Muscle of leg (tissue), 16 donors: ENCODE measurements at places on chromosomes 4 and X. TPM values are rescaled to one million over a fixed set of nuclear protein-coding genes. Genes with fewer than 3 reads are reported as not detected.
A peak's percentile ranks its signal among the peaks of the same experiment; 100 is the strongest.

DNA sequence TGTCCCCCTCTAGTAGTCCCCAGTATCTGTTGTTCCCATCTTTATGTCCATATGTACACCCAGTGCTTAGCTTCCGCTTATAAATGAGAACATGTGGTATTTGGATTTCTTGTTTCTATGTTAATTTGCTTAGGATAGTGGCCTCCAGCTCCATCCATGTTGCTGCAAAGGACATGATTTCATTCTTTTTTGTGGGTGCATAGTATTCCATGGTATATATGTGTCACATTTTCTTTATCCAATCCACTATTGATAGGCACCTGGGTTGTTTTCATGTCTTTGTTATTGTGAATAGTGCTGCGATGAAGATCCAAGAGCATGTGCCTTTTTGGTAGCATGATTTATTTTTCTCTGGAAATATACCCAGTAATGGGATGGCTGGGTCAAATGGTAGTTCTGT lies 6.3 kb downstream of the RAP1GDS1 start:
- no peak for DNase-seq

- peak; percentile 76 for DNase-seq
Observed at GRCh38 chr4:15855804-15856475, 77.8 kb downstream of the CD38 start.

- DNase-seq: no peak
Observed at GRCh38 chrX:46235778-46236177, 309.4 kb downstream of the ZNF674 start.

- peak; percentile 84 for DNase-seq
Observed at GRCh38 chr4:148312956-148313490, 129.2 kb downstream of the NR3C2 start.

DNA sequence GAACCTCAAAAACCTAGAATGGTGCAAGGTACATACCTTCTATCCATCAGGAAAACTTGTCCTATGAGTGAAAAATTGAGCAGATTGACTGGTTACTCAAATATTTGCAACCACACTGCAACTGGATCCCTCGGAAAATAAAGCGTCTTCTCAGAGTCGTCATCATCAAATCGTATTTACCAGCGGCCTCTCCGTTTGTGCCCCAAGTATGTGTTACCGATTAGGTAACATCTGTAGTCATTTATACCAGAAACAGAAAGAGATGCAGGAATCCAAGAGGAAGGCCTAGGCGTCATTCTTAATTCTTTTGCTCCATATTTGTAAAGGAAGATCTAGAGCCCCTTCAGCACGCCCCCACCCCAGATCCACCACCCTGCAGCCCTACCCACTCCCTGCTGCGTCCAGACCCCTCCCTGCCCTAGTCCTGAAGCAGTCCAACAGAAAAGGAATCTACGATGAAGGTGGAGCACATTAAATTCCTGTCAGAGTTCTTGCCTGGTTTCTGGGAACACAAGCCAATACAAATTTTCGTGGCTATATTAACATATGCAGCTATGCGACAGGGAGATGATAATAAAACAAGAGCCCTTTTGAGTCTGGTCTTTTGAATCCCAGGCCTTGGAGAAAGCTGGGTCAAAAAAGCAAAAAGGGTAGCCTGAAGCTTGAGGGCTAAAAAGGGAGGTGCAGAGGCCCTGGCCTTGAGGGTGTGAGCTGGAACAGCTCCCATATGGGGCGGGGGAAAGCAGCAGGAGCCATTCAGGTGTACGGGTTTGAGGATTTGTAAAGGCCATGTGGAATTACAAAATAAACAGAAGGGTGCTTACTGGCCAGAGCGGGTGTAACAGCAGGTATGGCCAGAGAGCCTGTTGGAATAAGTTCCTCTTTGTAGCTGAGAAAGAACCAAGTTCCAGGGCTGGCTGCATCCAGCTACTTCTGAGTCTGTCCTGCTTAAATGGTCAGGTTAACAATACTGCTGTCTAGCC lies 77.0 kb downstream of the ZNF827 start:
- DNase-seq: no peak

- DNase-seq: peak; percentile 53
Observed at GRCh38 chrX:127404161-127404560, 584.6 kb downstream of the PRR32 start.

DNA sequence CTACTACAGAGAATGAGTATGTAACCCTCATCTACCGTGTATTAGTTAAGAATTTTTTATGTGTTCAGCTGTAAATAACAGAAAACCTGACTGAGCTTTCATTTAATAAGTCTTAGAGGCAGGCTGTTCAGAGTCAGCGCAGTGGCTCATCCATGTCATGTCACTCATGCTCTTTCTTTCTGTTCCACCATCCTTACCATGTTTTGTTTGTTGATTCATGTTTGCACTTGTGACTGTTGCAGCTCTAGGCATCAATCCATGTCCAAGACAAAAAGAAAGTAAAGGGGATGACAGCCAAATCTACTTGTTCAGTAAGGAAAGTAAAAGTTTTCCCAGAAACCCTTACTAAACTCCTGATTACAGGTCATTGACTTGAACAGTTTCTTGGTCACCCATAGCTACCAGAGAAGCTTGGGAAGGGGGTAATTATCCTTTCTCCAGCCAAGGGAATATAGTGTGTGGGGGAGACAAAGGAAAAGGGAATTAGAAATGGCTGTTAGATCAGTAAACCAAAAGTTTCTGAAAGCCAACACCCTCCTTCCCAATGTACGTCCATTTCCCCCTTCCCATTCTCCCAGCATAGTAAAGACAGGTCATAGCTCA lies 9.0 kb downstream of the ART3 start:
- no peak for DNase-seq

- peak; percentile 47 for DNase-seq
Observed at GRCh38 chr4:118746251-118746919, 61.2 kb downstream of the METTL14 start.

- DNase-seq: no peak
Observed at GRCh38 chrX:74104356-74105015, 199.5 kb upstream of the ZCCHC13 start.

ENPEP gene
- 14.3 TPM for polyA plus RNA-seq

CPXCR1 gene
- polyA plus RNA-seq: not detected

G3BP2 gene
- 137 TPM for polyA plus RNA-seq
